HAP-1 (cell line): ENCODE measurements at places on chromosomes 1 and 21.

DNA sequence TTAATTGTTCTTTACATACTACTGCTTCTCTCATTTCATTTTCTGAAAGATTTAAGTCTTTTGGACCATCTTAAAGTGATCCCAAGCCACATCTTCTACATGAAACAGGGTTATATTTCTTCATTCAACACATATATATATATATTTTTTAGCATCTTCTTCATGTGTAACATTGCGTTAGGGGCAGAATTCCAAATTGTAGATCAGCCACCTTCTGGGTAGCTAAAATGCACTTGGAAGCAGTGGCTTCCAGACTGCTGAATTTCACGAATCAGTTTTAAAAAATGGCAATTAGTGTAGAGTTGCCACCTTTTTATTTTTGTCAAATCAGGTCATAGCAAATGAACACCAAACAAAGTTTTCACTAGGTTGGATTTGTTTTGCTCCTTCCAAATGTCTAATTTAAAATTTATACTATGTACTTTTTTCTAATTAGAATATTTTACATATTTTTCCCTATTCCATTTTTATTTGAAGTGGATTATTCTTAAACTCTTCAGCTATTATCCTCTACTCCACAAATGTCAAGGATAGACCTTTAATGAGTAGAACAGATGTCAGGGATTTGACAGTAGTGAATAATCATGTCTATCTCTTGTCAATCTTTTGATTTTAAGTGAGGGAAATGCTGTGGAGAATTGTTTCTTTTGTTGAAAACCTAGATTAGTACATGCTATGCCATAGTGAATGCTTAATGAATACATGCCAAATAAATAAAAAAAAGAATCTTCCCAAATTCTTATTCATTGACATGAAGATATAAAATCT lies 55.8 kb downstream of the DNM3 start:
- DNase-seq, result no peak

DNA sequence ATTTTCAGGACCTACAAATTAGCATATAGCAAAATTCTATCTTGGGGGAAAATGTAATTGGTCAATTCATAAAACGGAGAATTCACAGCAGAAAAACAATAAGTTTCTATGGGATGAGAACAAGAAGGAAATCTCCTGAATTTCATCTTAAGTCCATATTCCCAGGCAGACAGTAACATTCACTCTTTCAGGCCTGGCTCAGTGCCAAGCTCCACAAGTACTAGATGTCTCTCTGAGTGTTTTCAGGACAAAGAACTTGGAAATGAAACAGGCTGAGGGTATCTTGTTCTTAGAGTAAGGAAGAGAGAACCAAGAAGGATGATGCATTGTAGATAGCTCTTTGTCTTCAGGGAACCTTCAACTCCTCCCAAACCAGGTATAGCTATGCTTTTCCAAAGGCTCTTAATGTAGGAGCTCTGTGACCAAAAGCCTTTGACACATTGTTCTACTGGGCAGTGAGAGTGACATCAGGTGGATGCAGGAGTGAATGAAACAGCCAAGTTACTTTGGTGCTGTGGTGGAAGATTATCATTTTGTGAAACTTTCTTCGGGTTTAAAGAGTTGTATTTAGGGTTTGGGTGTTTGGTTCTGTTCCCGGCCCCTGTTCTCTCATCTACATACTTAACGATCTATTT lies 298.3 kb downstream of the GPATCH2 start:
- peak; percentile 21 for DNase-seq

GRCh38 chr1:61420243-61420642 lies 304.7 kb downstream of the TM2D1 start:
- DNase-seq, result no peak

DNA sequence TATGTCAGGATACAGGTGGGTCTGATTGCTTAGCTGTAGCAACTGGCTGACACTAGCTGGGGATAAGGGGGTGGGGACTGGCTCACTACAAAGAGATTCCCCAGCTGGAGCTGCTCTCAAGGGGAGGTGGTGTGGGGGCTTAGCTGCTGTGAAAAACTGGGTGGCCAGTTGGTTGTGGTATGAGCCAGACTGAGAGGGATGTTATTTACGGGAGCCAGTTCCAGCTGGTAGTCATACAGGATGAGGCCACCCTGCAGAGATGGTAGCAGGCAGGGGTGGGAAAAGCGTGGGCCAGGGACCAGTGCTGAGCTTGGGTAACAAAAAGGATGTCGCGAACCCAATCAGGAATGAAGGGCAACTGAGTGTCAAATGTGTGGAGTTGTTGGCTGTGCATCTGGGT lies 204.0 kb upstream of the C21orf91 start:
- DNase-seq, result no peak

DNA sequence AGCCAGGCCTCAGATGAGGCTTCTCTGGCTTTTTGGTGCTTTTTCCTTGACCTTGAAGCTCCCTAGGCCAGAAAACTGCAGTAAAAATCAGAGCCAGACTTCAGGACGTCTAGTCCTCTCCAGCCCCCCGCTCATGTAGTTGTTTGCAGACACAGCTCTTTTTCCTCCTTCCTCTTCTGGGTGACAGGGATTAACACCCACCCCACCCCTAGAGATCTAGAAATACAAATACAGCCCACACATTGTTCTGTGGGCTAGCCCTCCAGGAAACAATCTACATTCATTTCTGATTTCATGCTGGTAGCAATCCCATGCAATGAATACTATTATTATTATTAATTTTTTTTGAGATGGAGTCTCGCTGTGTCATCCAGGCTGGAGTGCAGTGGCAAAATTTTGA lies 9.9 kb upstream of the CLSTN1 start:
- no peak for DNase-seq

DNA sequence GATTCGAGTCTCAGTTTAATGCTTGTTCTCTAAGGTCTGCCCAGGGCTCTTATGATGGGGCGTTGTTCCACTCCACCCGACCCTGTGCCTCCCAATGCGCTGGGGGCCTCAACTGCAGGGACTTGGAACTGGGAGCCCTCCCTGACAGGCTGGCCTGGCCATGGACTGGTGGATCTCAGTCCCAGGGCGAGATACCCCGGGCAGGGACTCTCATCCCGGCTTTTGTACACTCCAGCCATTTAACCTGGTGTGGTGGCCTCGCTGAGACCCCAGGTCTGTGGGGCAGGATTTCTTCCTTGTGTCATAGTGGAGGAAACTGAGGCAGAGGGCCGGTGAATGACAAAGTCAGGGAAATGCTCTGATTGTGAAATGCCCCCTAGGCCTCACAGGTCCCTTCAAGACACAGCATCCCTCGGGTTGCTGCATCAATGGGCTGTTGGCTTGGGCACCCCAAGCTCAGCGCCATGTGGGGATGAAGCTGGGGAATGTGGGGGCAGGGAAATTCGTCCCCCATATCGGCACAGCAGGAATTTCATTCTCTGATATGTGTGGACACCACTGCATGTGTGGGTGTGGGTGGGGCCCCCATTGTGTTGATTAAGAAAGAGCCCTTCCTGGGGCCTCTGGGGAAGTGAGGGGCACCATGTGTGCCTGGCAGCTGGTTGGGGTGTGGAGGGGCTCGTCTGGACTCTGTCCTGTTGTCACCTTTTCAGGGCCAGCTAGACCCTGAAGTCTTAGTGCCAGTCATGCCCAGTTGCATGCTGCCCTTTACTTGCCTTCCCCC lies 19.9 kb upstream of the ZNF678 start:
- DNase-seq, result no peak

DNA sequence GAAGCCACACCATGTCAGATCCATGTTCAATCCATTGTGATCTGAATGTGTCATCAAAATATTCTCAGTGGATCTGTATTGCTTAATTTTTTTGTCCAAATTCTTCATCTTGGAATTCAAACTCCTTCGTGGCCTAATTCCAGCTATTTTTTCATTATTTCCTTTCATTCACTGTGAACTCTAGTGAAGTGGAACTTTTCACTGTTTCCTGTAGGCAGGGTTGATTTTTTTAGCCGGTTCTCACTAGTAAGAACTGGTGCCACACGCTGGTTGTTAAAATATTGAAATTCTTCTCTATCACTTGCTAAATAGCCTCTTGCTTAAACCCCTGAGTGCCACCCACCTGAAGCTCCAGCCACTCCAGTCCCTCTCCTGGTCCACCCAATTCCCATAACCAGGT lies 7.6 kb upstream of the S100A11 start:
- DNase-seq, result no peak

- DNase-seq, result no peak
Measured at GRCh38 chr1:223700388-223700918, 11.9 kb upstream of the CAPN2 start.

DNA sequence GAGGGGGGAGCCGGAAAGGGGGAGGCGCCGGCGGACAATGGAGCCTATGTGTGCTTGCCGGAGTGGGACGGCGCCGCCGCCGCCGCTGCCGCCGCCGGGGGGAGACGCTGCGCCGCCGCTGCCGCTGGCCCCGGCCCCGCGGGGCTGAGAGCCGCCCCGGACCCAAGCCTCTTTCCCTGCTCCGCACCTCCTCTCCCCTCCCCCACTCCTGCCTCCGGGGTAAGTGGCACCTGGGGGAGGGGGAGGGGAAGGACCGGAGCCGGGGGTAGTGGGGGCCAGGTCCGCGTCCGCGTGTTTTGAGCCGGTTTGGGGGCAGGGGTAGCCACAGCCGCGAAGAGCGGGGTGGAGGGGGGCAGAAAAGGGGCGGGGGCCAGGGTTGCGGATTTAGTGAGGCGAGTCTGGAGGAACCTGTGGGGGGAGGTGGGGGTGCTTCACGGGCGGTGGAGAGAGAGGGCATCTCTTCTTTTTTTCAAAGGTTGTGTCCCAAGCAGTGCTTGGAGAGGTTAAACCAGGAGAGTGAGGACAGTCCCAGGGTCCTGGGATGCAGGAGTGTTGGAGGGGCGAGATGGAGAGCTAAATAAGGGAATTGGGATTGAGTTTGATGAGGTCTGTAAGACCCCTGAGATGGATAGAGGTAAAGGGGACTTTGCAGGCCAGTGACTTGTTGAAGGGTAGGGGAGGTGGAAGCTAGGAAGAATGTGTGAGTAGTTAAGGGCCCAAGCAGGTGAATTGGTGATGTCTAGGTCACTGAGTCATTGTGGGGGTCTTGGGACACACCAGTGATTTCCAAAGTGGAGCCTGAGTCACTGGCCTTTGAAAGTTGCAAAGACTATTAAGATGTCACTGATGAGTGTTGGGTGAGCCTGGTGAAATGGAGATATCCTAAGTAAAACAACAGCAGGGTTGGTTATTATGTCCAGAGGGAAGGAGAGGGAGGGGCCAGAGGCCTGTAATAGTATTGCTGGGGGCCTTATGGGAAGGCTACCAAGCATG lies 59.1 kb downstream of the BCL9 start:
- DNase-seq, result peak; percentile 40

DNA sequence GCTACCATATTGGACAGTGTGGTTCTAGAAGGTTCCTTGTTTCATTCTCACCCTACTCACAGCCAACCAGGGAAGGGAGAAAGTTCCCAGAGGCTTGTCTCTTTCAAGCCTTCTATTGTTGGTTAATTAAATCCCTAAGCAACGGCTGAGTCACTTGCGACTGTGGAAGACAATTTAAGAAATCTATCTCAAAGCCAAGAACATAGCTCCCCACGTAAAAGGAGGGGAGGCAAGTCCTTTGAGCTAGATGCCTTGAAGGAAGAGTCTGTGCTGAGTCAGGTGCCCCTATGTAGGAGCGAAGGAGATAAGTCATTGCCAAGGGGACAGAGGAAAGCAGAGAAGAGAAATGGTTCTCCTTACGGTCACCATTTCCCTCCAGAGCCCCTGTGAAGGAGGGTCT lies 79.4 kb upstream of the PPP2R5A start:
- no peak for DNase-seq

- DNase-seq, result no peak
Measured at GRCh38 chr1:78291418-78291817, 199.4 kb upstream of the PTGFR start.

DNA sequence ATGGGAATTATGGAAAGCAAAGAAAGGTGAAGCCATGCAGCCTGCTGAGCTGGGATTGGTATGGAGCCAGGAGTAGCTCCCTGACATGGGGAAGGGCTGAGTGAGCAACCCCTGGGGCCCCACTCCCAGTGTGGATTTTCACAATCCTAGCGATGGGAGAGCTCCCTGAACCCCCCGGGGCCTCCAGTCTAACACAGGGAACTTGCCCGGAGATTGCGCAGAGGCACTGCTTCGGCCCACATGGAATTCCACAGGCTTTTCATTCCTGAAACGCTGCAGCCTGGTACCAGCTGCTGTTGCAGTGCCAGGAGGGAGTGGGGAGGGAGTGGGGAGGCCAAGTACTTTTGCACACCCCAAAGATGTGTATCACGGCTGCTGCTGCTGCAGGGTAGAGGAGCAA lies 110.4 kb upstream of the C21orf91 start:
- DNase-seq, result no peak

- DNase-seq, result no peak
Measured at GRCh38 chr21:46570119-46570518, 34.8 kb downstream of the S100B start.

GRCh38 chr1:181120924-181121323 lies 32.4 kb downstream of the IER5 start:
- DNase-seq, result no peak

DNA sequence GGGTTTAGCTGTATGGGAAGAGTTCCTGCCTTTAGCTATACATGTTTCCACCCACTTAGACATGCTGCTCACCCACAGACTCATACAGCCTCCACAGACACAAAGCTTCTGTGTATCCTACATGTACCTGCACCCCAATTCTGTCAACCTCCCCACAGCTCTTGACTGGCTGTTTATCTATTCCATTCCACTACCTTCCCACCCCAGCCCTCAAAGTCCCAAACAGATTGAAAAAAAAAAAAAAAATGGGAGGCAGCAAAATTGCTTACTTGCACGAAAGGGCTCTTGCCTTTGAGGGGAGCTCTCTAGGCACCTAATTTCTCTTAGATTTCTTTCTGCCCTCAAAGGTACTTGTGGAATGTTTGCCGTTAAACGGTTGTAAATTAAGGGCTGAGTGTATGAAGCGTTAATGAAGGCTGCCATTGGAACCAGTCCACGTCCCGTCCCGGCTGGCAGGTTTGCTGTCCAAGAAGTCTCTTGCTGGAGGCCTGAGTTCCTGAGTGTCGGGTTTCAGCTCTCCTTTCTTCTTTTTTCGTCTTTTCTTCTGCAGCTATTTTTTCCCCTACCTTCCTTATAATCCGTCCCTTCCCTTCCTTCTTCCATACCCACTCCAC lies 43.6 kb downstream of the PBX1 start:
- DNase-seq, result peak; percentile 68

DNA sequence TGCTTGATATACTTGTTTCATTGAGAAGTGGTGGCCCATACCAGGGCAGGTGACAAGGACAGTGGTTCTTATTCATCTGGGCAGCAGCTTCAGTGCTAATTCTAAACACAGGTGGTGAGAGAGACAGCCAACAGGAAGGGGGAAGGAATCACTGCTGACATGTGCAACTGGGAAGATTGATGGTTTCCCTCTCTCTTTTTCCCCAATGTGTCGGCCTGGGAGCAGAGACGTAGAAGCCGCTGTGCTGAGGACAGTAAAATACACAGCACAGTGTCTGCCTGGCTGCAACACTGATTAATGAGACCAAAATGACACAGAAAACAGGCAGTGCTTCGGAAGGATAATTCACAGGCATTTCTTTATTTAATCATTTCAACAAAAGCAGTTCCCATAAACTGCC lies 48.8 kb downstream of the WARS2 start:
- no peak for DNase-seq

- DNase-seq, result no peak
Measured at GRCh38 chr1:58994664-58995063, 210.8 kb upstream of the JUN start.
